NCI-H2081 treated with DMSO at 0.1 percent for 48 hours (cell line): ENCODE measurements at places on chromosomes 3 and 15.

DNA sequence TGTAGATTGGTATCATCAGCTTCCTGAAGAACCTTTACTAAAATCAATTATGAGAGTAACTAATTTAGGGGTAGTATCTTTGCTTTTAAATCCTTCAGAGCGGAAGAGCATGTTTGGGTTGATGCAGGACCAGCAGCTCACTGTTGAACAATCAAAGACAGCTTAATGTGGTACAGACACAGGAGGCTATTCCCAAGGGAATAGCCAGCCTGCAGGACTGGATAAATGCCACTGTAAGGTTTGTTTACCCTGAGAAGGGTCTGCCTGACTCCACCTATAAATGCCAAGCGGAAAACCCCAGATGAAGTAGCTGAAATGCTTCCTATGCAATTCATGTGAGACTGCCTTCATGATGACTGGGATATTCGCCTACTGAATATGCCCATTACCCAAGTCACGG, 16.0 kb upstream of the STAC start:
- DNase-seq, result no peak

GRCh38 chr3:49454458-49454857, 15.6 kb upstream of the DAG1 start:
- no peak for DNase-seq

DNA sequence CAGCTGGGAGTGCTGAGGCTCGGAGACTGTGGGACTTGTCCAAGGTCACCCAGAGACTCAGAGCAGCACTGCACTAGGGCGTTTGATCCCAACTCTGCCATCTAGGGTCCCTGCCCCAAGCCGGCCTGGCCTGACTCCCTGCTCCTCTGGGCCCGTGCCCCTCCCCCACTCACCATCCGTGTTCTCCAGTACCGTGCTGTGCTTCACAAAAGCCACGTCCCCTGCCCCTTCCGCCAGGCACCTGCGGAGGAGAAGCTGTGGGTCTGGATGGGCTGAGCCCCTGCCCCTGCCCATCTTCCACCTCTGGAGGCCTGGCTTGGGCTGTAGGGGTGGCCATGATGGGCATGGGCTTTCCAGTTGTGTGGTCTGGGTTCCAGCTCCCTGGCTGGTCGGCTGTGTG, 8.4 kb downstream of the MELTF start:
- DNase-seq, result no peak

DNA sequence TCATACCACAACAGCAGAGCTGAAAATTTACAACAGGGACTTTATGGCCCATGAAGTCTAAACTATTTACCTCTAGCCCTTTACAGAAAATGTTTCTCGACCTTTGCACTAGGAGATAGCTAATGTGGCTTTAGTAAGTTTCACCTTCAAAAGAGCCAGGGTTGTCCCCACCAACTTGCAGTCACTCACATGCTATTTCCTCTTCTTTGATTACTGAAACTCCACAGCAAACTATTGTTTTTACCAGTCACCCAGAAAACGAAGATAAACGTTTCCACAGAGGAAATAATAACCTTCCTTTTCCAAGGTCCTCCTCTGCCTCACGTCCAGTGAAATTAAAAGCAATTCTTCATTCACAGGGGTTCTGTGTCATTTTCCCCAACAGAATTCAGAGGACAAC, 48.2 kb downstream of the WWTR1 start:
- DNase-seq, result no peak

- DNase-seq, result no peak
Measured at GRCh38 chr3:100796556-100796955, 87.3 kb downstream of the TFG start.

DNA sequence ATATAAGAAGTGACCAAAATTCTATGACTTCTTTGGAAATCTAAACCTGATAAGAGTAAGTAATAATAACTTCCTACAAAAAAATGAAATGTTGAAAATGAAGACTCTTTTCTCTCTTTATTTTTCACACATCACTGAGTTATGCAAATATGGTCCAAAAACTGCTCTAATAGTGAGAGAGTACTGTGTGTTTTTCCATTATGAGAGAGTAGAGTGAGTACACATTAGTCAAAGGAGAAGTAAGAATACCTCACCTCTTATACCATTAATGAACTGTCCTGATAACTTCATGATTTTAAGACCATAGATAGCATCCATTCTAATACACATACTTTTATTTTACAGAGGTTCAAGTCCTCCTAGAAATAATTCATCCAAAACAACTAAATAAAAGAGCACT, 1310.2 kb downstream of the SI start:
- DNase-seq, result no peak

GRCh38 chr3:9649791-9650521, 651 bp downstream of the MTMR14 start:
- no peak for DNase-seq

GRCh38 chr3:172654470-172654869, 56.4 kb downstream of the NCEH1 start:
- no peak for DNase-seq

- DNase-seq, result no peak
Measured at GRCh38 chr15:58512522-58512921, 80.7 kb downstream of the LIPC start.

GRCh38 chr3:57048728-57049127, 11.7 kb upstream of the SPATA12 start:
- DNase-seq, result no peak

- DNase-seq, result no peak
Measured at GRCh38 chr3:12963922-12964701, 109.1 kb downstream of the IQSEC1 start.

DNA sequence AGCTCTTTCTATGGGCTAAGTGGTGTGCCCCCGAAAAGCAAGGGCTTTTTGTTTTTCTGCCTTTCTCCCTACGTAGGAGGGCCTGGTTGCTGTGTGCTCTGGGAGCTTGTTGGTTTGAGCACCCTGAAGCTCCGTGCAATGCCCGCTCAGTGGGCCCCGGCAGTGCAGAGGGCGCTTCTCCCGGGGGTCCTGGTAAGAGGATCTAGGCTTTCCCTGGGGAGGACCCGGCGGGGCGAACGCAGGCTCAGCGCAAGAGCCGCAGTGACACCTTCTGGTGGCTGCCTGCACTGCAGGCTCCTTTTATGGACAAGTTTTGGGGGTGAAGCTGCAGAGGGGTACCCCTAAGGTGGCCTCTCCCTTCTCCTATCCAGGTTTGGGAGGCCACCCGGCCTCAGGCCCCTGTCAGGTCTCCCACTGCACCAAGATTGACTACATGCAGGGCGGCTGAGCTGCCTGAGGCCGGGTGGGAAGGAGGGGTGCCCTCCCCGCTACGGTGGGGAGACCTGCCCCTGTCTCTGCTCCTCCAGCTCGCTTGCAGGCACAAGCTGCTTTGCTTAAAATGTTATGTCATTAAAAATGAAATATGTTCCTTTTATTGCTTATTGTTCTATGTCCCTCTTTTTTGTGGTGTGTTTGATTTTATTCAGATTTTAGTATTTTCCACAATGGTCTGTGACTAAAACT, 387.9 kb downstream of the GABRG3 start:
- DNase-seq, result no peak

DNA sequence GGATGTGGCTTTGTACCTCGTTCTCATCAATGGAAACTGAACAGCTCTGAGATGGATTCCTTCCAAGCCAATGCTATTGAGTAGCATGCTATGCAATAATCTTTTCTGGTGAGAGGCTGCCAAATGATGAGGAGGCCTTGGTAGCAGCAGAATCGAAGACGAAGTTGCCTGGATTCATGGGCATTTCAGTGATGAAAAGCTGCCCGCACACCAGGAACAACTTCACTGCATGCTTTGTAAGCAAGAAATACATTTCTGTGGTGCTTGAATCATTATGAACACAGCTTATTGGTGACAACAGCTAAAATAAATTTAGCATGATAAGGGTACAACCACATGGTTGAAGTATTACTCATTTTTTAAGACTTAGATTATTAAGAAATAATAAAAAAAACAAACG, 246.8 kb upstream of the ROBO1 start:
- no peak for DNase-seq

DNA sequence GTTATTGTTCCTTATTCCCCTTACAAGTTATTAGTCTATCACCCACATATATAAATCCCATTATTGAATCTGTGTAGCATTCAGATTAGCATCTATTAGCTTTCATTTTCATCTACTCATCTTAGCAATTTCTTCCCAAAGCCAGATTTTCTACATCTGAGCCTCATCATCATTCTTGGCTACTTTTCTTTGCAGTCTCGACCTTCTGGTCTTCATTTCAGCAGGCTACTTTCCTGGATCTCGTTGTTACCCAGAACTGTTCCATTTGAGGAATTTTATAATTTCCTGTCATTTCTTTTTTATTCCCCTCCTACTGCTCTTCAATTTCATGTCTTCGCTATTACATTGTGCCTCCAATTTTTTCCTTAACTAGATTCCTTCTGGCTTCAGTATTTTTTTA, 51.8 kb downstream of the SPRED1 start:
- no peak for DNase-seq

GRCh38 chr3:187367561-187368103, 553 bp upstream of the RTP4 start:
- DNase-seq, result no peak

- no peak for DNase-seq
Measured at GRCh38 chr15:64622410-64623260, 152.8 kb downstream of the RBPMS2 start.

DNA sequence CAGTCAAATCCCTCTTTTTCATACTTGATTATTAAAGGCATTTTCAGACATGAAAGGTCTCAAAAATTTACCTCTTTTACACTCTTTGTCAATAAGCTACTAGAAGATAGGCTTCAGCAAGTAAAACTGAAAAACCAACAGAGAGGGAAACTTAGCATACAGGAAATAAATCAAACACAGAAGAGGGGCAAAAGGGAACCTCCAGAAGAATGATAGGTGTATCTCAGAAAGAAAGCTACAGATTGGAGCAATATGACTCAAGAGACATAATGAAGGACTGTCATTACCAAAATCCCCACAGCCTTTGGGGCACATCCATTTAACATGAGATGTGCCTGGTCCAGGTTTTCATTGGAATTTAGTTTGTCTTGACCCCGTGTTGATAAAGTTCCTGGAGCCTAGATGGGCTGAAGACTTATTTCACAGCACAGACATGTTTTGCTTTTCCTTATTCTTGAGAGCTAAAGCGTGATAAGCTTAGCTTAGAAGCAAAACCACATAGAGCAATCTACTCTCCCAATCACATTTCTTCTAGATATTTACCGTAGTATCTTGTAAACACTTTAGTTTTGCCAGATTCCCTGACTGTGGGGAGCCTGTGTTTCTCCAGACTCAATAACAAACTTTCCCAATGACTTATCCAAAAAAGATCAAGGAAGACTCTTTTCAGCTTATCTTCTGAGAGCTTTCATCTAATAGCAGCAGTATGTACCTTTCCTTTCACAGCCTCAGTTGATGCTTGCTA, 11.7 kb downstream of the LRRFIP2 start:
- no peak for DNase-seq

- no peak for DNase-seq
Measured at GRCh38 chr3:153250446-153250845, 88.4 kb downstream of the RAP2B start.

GRCh38 chr3:104257486-104257885, 1109.2 kb upstream of the ALCAM start:
- DNase-seq, result no peak

GRCh38 chr3:49563040-49563578, 8.8 kb downstream of the BSN start:
- no peak for DNase-seq

DNA sequence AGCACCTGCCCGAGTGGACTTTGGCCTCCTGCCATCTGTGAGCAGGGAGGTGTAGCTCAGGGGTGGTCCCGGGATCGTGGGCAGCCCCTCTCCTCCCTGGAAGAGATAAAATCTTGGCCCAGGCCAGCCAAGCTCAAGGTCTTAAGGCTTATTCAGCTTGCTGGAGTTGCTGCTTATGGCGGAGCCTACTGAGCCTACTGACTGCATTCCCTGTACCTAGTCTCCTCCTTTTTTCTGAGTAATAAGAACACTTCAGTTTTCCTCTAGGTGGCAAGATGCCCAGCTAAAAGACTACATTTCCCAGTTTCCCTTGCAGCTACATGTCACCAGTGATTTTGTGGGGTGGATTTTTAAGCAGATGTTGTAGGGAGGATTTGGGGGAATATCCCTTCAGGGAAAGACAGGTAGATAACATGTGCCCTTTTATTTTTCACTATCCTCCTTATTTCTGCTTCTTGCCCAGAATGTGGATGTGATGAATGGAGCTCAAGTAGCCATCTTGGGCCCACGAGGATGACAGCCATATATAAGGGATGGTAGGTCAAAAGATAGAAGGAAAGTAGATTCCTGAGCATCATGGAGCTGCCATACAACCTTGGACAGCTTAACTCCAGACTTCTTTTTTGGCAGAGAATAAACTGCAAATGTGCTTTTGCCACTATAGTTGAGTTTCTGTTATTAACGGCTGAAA, 41.4 kb upstream of the INSYN1 start:
- DNase-seq, result no peak

DNA sequence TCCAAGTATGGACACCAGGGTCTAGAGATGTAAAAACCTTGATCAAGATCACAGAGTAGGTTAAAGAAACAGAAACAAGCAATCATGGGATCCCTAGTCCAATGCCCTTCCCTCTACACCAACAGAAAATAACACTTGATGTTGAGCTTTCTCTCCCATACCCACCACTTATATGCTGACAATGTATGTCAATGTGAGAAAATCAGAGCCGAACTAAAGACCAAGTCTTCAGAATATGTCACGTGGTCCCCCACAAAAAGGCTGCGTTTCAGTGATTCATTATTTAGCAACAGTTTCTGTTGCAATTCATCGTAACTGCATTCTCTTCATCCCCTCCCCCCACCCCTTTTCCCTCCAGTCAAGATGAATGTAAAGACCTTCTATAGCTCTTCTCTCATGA, 278.9 kb upstream of the STT3B start:
- no peak for DNase-seq

- no peak for DNase-seq
Measured at GRCh38 chr3:67458896-67459530, 195.4 kb downstream of the SUCLG2 start.

DNA sequence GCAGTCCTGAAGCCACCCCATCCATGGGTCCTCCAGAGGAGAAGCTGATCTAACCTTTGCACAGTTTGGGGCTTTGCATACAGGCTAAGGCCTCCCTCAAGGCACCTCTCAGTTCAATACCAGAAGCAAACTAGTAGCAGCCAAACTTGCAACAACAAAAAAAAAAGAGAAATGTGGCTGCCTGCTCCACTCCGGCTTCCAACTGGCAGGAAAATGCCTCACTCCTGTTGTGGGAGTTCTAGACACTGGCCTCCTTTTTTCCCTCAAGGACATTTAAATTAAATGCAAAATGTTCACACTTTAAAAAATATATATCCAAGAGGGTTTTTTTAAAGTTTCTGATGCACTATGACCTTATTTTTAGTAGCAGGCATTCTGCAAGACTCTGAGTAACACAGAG, 216.0 kb upstream of the TPM1 start:
- no peak for DNase-seq

DNA sequence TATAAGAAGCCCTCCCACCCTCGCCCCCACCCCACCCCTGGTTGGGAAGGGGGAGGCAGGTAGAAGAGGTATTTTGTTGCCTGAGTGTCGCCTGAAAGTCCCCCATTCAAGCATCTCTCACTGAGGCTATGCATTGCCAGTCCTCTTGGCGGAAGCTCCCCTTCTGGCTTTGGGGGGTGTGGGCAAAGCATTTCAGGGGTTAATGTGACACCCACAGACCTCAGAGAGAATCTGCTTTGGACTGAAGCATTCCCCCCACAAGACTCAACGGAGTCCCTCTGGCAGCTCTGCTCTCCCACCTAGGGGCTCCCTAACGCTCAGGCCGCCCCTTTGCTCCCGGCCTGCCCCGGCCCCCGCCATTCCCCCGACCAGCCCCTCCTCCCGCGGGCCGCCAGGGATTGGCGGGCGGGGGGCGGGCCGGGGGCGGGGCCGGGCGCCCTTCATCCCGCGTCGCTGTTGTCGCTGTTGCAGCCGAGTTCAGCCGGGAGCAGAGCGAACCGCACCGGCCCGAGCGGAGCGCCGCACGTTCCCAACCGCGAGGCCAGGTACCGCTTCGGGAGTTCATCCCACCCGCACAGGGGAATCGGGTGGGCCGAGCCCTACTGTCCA, at the start of gene SLC38A3:
Gene SLC38A3, plus strand, starts transcription at position 468 of the 609 bp plus-strand sequence. CDS start 8,929 bp downstream, outside the sequence.
- DNase-seq, result no peak
